Stimulated activated naive B cell treated with anti-CD40 and anti-IgM and Interleukin-4, amounts not matched to agents 10 μg/mL and 1 μg/mL and 100 μg/mL, for 72 hours (primary cell): ENCODE measurements at places on chromosomes 12 and 14.

GRCh38 chr12:579420-580110, 83.7 kb downstream of the NINJ2 start:
- no peak for DNase-seq

GRCh38 chr14:52078095-52078531, 9.3 kb upstream of the NID2 start:
- no peak for DNase-seq

DNA sequence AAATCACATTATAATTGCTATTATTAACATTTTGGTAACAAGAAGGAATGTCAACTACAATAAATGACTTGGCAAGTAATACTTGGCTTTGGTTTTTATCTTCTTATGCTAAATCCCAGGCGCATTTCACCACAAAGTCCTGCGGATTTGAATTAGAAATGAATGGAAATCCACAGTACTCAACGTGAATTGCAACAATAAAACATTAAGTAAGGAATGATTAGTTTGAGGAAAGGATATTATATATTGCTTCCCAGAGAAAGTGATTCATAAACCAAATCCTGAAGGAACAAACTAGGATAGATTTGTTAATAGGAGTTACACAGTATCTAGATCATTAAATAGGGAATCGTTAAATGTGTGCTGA, 1089.7 kb downstream of the TRHDE start:
- no peak for DNase-seq

GRCh38 chr14:93923626-93924025, 3.5 kb upstream of the FAM181A start:
- DNase-seq: no peak

- DNase-seq: no peak
These were observed 325.9 kb upstream of the PRICKLE1 start for GRCh38 chr12:42915426-42915825.

GRCh38 chr14:97723351-97723750, 926.2 kb downstream of the VRK1 start:
- no peak for DNase-seq

DNA sequence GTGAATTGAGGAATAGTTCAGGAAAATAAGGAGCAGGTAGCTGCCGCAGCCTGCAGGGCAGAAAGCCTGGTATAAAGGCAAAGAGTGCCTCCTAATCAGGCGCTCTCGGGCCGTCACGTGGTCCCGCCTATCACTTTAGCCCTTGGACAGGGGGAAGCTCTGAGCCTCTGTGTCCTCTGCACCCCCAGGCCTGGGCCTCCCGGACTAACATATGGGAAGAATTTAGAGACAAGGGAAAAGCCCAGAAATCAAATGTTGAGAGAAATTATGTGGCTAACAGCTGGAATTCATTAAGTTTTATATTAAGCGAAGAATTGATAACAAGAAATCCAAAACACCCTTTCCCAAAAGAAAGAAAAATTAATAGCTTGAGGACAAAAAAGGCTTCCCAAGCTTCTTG, 417.7 kb downstream of the ATP23 start:
- no peak for DNase-seq

GRCh38 chr12:14896521-14897169, 11.0 kb upstream of the MGP start:
- no peak for DNase-seq

- DNase-seq: no peak
These were observed 32.4 kb downstream of the FOXN3 start for GRCh38 chr14:89384636-89385035.

DNA sequence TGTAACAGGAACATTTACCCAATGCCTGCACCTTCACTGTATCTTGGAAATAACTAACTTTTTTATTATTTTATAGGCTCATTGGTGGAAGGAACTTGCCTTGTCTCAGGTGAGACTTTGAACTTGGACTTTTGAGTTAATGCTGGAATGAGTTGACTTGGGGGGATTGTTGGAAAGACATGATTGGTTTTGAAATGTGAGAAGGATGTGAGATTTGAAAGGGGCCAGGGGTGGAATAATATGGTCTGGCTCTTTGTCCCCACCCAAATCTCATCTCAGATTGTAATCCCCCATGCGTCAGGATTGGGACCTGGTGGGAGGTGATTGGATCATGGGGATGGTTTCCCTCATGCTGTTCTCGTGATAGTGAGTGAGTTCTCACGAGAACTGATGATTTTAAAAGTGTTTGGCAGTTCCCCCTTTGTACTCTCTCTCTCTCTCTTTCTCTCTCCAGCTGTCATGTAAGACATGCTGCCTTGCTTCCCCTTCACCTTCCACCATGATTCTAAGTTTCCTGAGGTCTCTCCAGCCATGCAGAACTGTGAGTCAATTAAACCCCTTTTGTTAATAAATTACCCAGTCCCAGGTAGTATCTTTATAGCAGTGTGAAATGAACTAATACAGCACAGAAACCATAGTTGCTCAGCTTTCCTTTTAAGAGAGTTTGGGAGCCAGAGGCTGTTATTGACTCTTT, 244.1 kb downstream of the BTG1 start:
- no peak for DNase-seq

DNA sequence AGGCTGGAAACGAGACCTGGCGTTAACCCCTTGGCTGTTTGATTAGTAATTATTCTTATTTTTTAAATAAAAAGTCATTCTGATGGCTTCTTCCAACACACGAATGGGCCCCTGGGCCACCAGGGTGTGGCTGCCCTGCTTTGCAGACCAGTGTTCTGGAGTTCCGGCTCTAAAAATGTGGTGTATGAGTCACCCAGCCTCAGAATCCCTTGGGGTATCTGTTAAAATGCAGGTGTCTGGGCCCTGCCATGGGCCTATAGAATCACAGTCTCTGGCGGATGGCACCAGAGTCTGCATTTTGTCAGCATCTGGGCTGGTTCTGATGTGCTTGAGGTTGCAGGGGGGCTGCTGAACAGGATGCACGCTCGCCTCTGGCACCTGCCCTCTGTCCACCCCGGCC, 2.5 kb upstream of the PSMC1 start:
- DNase-seq: no peak

DNA sequence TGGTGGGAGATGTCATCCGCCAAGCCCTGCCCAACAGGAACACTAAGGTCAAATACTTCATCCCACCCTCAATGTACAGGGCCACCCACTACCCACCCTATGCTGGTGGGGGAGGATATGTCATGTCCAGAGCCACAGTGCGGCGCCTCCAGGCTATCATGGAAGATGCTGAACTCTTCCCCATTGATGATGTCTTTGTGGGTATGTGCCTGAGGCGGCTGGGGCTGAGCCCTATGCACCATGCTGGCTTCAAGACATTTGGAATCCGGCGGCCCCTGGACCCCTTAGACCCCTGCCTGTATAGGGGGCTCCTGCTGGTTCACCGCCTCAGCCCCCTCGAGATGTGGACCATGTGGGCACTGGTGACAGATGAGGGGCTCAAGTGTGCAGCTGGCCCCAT, 3.5 kb downstream of the B3GNT4 start:
- DNase-seq: no peak

GRCh38 chr12:13811061-13811460, 170.3 kb downstream of the GRIN2B start:
- no peak for DNase-seq

GRCh38 chr12:2051700-2052621, 826 bp upstream of the CACNA1C start:
- no peak for DNase-seq

DNA sequence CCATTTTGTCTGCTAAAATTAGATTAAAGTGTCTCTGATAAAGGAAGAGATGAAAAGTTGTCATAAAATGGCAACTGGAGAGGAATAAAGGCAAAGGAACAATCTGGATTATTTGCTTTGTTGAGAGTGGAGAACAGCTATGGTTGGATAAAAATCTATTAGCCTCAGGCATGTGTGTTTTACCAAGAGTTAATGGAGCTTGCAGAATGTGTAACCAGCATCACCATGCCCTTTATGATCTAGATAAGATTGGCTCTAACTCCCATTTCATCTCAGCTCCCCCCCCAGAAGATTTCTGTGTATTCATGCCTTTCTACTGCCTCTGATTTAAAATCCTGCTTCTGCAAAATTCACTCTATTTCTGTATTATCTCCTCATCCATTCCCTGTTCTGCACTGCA, 93.8 kb downstream of the GALC start:
- DNase-seq: no peak

GRCh38 chr14:101201535-101202151, 298.1 kb upstream of the RTL1 start:
- no peak for DNase-seq

DNA sequence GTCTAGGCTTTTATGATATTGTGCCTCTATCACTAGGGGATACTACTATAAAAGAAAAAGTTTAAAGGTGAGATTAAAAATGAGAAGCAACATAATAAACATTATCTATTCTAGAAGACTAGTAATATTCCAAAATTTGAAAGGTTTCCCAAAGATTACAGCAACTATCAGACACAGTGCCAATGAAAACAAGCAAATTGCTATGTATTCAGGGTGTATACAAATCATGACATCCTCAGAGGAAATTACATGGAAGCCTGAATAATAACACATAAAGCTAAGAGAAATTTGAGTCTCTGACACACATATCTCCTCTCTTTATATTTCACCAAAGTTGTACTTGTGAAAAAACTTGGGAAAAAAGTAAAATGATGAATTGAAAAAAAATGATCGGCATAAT, 327.0 kb downstream of the SEC23A start:
- DNase-seq: no peak

DNA sequence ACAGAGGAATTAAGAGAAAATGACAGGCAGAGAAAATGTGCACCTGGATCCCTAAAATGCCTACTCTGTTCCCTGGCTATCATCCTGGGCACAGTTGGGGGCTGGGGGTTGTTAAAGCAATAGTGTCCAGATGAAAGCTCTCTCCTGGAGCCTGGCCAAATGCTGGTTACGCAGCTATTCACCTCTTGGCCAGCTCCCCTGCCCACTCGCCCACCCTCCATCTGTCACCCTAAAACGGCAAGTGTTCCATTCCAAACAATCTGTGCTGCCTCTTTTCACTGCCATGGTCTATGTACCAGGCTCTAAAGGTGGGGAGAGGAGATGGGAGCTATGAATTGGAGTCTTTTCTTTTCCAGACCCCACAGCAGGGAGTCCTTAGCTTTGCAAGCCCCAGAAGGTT, 24.7 kb upstream of the NPFF start:
- no peak for DNase-seq

- no peak for DNase-seq
These were observed 735.2 kb upstream of the TBX3 start for GRCh38 chr12:115419145-115419646.

DNA sequence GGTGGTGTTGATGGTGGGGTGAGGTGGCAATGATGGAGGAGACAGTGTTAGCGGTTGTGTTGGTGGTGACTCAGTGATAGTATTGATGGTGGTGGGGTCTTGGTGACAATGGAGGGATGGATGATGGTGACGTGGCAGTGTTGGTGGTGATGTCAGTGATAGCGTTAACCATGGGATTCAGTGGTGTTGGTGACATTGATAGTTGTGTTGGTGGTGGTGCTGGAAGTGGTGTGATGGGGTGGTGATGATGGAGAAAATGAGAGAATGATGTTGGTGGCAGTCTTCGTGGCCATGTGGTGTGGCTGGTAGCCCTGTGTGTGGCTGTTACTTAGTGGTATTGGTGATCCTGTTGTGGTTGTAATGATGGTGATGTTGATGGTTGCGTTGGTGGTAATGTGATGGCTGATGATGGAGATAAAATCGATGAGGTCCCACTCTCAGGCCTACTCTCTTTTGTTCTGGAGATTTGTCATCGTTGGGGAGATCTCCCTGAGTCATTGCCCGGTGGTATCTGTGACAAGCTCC, 2.6 kb downstream of the DTX1 start:
- DNase-seq: no peak

- no peak for DNase-seq
These were observed 16.9 kb upstream of the SMCO2 start for GRCh38 chr12:27429606-27430005.

DNA sequence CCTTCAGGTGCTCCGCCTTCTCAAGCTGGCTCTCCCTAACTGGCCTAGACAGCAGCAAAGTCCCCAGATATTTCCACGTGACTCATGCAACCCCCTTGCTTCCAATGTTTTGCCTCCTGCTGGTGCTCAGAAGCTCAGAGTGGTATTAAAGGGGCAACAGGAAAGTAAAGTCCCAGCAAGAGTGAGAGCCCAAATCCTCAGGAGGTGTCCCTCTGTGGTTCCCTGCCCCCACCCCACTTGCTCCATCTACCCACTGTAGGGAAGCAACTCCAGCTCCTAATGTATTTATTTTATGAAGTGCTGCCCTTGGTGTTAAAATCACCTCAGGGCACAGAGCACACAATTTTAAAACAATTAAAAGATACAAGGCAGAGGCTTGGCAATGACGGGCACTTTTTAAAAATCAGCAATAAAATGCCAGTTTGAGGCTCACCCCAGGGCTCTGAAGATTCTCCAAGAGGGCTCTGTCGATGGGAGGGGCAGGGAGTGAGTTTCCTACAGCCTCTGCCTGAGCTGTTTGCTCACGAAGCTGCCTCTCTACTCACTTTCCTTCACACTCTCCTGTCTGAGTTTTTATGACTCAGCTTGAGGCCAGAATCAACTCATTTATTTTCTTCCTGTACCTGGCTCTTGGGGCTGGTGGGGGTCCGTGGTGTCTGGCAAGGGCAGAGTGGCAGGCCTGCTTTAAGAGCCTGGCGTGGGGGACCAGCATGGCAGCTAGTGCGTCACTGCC, 81.9 kb upstream of the MAX start:
- DNase-seq: no peak

DNA sequence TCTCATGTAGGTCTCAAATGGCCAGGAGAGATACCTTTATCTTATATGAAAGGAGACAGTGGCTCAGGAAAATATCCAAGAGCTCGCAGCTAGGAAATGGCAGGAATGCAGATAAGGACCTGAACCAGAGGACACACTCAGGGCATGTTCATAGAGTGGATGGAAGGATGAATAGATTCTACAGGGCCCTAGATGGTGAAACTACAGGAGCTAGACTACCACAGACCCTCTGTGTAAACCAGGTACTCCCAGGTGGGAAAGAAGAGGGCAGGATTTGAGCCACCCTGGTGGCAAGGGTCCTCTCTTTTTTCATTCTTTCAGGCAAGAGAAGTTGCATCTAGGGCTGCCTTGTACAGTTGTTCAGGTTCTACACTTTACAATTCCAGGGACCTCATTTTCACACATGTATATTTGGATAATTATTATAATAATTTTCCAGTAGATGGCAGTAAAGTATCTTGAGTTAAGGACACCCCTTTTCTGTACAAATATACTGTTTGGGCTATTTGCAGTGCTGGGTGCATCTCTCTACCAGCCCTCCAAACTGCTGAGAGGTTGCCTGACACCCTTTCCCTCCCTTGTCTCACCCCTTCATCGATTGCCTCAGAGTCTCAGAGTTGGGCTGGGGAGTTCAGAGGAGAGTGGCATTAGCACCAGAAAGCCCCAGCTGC, 10.5 kb upstream of the ZDHHC22 start:
- no peak for DNase-seq

- DNase-seq: no peak
These were observed 51.3 kb downstream of the SLC6A12 start for GRCh38 chr12:162467-163307.

DNA sequence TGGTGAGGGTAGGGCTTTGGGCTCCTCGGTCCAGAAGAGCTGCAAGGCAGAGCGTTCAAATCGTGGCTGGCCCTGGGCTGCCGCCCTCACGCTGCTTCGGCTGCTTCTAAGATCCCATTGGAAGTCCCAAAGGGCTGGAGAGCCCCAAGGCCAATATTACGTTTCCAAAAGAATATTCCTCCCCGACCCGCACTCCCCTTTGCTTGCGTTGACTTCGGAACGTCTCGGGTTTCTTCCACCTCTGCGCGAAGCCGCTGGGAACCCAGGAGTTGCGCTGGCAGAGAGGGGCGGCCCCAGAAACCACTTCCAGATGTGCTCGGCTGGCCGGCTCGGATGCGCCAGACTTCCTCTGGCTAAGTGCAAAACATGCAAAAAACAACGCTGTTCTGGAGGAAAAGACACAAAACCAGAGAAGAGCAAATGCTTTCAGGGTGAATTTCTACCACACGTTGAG, at the start of gene GLT8D2:
Gene GLT8D2, minus strand, starts transcription at position 285 of the 454 bp plus-strand sequence. CDS start 30,539 bp downstream, outside the sequence.
- no peak for DNase-seq
